Hematopoietic multipotent progenitor cell treated with erythropoietin and hydrocortisone succinate and interleukin-3 and kit ligand, for 4 days (in vitro differentiated cells): ENCODE measurements at places on chromosomes 1 and 21.

- no peak for DNase-seq
Observed at GRCh38 chr1:108082001-108082400, 117.0 kb upstream of the VAV3 start.

GRCh38 chr1:59779949-59780348, 34.8 kb upstream of the HOOK1 start:
- peak; percentile 57 for DNase-seq

GRCh38 chr1:117821774-117822482, 107.5 kb downstream of the GDAP2 start:
- DNase-seq: peak; percentile 40

DNA sequence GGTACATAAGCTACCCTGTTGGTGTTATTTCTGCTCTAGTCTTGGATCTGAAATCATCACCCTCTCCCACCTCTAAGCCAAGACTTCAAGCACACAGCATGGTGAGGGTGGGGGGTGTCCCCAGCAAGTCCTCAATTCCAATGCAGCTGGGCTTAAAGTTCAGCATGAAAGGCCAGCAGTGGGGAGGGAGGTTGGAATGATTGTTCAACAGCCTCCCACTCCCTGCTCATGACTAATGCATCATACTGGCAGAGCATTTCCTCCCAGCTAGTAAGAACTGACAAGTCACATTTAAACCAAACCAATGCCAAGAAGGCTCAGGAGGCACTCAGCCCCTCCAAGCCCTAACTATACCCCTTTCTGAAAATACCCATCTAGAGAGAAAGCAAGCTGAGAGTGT, 50.1 kb downstream of the TIAM1 start:
- DNase-seq: no peak

GRCh38 chr1:100443811-100444571, 91.7 kb downstream of the CDC14A start:
- no peak for DNase-seq
